ENCODE measurements at places on chromosomes 12 and 14.

DNA sequence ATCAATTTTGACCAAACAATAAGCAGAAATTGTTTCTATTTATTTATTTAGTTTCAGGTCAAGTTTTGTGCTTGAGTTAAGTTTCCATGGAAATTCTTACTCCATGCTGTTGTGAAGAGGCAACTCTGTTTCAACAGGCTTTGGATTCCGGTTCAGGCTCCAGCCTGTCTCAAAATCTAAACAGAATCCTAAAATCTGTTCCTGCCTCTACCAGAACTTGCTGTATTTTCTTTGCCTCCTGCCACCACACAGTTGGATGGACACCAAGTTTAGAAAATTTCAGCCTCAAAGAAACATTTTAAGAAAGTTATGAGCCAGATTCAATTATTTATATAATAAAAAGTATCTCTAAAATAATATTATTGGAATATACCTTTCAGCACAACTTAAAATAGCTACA lies 330.9 kb downstream of the FOXG1 start:
- ATAC-seq: no peak

GRCh38 chr12:132545955-132546354 lies 56.0 kb downstream of the FBRSL1 start:
- no peak for ATAC-seq

DNA sequence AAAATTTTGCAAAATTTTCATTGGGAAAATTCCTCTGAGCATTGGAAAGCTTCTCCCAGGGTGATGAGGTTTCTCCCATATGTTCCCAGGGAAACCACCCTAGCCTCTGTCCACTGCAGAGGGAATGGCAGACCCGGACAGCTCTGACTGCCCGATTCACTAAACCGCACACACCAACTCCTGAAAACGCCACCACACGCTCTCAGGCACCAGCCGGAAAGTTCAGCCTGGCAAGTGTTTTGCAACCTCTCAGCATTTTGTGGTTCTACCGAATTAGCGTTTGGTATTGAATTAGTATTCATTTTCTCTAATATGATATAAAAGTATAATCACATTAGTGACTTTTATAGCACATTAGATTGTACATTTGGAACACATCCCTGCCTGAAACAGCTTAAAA lies 213.4 kb downstream of the PHETA1 start:
- no peak for ATAC-seq

DNA sequence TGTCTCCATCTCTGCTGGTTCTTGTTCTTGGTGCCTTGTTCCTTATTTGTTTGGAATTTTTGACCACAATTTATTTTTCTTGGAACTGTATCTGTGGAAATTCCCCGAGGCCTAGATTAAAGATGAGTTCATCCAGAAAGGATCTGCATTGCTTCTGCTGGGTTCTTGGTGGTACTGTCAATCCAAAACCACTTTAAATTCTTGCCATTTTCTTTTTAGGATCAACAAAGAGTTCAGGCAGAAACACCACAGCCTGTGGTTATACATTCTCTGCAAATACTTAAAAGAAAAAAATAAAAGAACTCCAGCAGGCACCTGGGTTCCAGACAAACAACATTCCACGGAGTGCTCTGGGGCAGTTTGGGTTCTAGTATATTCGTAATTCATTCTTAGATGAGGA lies 6.0 kb upstream of the VAMP1 start:
- no peak for ATAC-seq

- ATAC-seq: no peak
Measured at GRCh38 chr14:33369972-33370371, 431.3 kb downstream of the NPAS3 start.

DNA sequence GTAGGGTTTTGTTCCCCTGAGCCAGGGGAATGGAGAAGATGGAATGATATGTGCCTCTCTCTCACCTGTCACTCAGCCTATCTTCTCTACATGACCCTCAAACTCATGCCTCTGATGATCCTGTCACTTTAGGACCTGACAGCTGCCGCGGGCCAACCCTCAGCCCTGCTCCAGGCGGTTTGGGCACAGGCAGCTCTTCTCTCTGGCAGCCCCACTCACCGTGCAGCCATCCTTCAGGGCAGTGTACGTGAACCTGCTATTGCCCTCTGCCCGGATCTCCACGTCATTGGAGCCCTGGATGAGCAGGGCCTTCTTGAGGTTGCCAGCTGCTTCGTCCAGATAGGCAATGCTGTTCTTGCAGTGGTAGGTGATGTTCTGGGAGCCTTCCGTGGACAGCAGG lies 10.5 kb downstream of the TMEM106C start:
- no peak for ATAC-seq

GRCh38 chr14:32226056-32226455 lies 23.0 kb upstream of the RNU6-8 start:
- no peak for ATAC-seq

GRCh38 chr12:126358806-126359205 lies 1293.6 kb downstream of the AACS start:
- no peak for ATAC-seq

- ATAC-seq: no peak
Measured at GRCh38 chr14:88562532-88562830, 356 bp upstream of the ZC3H14 start.

- ATAC-seq: no peak
Measured at GRCh38 chr12:26795910-26796309, 37.1 kb downstream of the ITPR2 start.

DNA sequence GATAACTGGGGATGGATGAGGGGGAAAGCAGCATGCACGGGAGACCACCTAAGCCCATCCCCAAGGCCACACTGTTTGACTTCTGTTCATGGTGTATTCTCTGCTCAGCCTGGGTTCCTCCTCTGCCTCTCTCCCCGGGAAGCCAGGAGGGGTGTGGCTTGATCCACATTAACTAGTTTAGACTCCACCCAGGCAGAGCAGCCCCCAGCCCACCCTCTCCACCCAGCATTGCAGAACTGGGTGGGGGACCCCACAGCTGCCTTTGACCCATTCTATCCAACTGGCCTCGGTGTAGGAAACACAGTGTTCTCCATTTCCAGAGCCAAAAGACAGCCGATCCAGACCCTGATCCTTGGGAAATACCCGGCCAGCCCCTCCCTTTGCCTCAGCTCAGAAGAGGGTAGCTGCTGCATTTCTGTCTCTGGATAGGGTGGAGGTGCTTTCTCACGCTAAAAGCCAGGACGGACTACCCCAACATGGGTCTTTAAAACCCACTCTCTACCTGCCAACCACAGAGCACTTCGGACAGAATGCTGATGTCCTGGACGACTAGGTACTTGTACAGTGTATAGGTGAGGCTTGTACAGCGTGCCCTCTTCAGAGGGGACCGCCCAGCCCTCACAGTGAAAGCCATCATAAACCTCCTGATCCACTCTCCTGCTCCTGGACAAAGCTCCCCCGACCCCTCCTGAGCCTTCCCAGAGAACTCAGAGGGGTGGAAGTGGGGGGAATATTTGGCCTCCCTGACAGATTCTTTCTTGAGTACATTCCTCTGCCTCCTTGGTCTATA lies 9.4 kb downstream of the SPRYD3 start:
- ATAC-seq: no peak

GRCh38 chr14:90757452-90757851 lies 58.8 kb downstream of the TTC7B start:
- ATAC-seq: no peak

DNA sequence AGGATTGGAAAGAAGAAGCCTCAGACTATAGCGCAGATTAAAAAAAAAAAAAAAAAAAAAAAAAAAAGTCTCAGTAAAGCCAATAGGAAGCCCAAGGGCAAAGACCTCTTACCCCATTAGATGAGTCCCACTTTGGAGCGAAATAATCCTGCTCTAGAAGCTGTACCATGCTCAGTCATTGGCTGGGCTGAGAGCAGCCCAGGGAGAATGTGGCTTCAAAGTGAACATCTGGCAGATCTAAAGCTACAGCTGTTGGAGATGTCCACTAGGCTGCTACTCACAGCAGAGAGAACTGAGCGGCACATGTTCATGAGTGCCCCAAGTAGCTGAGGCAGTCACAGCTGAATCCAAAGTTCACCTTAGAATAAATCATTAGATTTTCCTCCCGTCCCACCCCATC lies 560.9 kb downstream of the MED13L start:
- no peak for ATAC-seq

- no peak for ATAC-seq
Measured at GRCh38 chr14:76911473-76911872, 85.3 kb downstream of the LRRC74A start.

DNA sequence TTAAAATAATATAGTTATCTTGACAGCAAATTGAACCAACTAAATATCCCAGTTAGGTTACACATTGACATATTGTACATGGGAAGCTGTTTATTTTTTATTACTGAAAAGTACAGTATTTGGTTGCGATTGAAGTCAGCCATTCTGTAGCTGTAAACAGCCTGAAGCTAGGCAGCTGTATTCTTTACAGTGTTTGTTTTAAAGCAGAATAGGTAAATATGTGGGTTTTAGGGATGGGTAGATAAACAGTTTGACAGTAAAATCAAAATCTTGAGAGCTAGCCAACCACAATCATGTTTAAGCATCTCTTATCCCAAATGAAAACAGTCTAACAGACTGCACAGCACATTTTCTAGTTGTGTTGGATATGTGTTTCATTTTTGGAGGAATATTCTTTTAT lies 45.7 kb downstream of the TTC6 start:
- no peak for ATAC-seq

DNA sequence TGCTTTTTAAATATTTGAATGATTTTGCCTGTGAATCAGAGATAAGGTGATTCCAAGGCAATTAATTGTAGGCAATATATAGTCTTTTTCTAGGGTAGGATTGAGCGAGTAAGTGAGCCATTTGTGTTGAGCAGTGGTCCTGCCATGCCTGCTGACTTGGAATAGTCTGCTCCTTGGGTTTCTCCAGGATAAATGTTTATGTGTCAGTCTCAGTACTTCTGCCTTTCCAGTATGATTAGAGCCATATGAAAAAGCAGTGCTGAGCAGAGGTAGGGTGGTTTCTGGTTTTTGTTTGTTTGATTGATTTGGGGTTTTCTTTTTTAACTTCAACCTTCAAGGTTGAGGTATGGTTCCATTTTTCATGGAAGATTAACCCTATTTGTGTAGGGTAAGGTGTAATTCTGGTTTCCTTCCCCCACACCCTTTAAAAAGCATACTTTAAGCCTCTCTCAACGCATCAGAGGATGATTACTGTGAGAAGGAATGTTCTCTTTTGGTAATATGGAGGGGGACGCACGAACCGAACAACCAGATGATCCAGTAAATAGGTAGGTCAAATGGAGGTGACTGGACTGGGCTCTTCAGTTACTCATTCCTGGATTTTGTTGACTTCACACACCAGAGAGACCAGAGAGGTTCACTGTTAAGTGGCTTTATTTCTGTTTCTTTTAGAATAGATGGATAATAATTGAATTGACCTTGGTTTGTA lies 22.7 kb downstream of the FRMD6 start:
- ATAC-seq: no peak

GRCh38 chr12:4323396-4323795 lies 2.4 kb downstream of the TIGAR start:
- ATAC-seq: no peak

DNA sequence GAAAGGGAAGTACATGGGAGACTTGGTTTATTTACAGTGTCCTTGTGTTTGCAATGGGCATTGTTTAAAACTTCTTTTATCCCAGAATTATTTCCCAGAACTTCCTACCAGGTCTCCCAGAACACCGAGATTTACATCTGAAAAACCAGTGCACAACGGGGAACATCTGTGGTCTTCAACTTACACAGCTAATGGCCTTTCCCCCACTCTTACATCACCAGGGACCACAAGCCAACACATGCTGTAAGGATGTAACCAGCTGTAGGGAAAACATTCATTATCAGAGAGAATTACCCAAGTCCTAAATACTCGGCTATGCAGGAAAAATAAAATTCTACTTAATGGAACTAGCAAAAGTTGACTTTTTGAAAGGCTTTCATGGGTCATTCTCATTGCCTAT lies 267.6 kb downstream of the DUSP6 start:
- ATAC-seq: no peak

DNA sequence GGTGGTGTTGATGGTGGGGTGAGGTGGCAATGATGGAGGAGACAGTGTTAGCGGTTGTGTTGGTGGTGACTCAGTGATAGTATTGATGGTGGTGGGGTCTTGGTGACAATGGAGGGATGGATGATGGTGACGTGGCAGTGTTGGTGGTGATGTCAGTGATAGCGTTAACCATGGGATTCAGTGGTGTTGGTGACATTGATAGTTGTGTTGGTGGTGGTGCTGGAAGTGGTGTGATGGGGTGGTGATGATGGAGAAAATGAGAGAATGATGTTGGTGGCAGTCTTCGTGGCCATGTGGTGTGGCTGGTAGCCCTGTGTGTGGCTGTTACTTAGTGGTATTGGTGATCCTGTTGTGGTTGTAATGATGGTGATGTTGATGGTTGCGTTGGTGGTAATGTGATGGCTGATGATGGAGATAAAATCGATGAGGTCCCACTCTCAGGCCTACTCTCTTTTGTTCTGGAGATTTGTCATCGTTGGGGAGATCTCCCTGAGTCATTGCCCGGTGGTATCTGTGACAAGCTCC lies 2.6 kb downstream of the DTX1 start:
- ATAC-seq: no peak

GRCh38 chr14:33569821-33570687 lies 380.8 kb downstream of the EGLN3 start:
- no peak for ATAC-seq

GRCh38 chr12:132154941-132155770 lies 10.9 kb downstream of the NOC4L start:
- ATAC-seq: no peak

GRCh38 chr14:103057372-103058163 lies at the start of gene CDC42BPB:
TSS of gene CDC42BPB (minus strand) at chr14:103057549. CDS start at chr14:103057173, 376 bp downstream.
- peak; percentile 87 for ATAC-seq

DNA sequence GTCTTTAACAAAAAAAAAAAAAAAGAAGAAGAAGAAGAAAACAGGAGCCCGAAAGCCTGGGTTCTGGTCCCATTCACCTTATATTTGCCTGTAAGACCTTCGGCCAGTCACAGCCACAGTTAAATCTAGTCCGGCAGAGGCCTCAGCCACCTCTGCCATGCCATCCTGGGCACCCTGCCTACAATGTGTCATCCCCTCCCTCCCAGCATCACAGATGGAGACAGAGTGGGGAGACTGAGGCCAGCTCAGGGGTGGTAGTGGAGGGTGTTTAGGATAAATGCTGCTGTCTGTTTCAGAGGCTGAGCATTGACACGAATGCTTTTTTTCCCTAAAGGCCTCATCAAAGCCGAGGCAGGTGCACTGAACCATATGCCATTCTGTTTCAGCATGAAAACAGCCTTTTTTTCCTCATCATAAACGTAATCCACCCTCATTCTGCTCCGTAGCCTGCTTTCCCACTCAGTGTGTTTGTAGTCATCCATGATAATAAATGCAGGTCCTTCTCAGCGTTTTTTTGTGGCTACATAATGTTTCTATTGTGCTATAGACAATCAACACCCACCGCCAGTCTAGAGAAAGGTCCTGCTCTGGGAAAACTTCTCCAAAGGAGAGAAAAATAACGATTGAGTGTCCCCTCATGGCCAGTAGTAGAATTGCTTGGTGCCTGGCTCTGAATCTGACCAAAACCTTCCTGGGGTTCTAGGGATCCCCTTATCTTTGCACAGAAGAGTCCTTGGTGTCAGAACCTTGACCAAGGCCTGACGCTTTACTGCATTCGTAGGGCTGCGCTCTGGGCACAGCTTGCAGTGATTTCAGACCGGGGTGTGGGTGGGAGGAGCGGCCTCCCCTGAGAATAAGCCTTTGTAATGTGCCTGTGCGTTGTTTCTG lies 41.1 kb upstream of the TSPAN9 start:
- ATAC-seq: no peak
